ENCODE measurements at places on chromosomes 5 and 9.
A peak's percentile ranks its signal among the peaks of the same experiment; 100 is the strongest.

- no peak for DNase-seq
Observed at GRCh38 chr9:136022731-136023409, 61.7 kb upstream of the UBAC1 start.

- DNase-seq: no peak
Observed at GRCh38 chr9:124188331-124189110, 69.2 kb upstream of the NEK6 start.

- no peak for DNase-seq
Observed at GRCh38 chr5:40046792-40047191, 622.0 kb upstream of the DAB2 start.

DNA sequence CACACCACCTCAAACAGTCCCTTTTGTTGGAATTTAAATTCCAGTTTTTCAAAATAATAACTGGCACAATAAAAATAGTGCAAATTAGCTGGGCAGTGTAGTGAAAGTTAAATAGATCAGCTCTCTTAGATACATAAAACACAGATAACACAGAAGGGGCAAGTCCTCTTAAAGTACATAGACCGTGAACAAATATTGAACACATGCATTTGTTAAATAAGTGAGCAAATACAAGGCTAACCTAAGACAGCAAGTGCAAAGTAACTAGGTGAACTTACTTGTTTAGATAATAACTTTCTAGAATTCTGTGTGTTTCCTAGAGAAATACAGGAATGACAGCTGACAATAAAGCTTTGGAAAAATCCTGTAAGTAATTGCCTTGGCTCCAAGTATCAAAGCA lies 280.1 kb downstream of the DOCK8 start:
- DNase-seq: no peak

- DNase-seq: no peak
Observed at GRCh38 chr5:67031057-67031443, 165.5 kb downstream of the CD180 start.

DNA sequence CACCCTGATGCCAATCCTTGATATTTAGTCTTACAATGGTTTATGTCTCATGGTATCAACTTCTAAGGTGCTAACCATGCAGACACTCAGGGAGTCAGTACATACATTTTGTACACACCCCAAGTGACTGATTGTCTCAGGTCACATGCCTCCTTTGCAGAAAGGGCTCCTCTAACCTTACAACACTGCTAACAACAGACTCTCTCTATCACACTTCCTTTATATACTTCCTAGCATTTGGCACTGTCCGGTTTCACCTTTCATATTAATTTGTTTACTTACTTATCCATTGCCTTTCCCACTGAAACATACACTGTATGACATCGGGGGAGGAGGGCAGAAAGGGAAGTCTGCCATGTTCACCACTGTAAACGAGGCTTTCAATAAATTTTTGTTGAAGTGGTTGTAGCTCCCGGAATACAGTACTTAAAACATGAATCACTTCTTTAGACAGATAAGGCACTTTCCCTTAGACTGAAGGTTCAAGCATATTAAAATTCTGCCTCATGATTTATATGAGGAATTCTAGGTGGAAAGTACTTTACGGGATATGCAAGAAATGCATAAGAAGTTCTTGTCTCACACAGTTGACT lies 20.6 kb downstream of the EMB start:
- DNase-seq: no peak

DNA sequence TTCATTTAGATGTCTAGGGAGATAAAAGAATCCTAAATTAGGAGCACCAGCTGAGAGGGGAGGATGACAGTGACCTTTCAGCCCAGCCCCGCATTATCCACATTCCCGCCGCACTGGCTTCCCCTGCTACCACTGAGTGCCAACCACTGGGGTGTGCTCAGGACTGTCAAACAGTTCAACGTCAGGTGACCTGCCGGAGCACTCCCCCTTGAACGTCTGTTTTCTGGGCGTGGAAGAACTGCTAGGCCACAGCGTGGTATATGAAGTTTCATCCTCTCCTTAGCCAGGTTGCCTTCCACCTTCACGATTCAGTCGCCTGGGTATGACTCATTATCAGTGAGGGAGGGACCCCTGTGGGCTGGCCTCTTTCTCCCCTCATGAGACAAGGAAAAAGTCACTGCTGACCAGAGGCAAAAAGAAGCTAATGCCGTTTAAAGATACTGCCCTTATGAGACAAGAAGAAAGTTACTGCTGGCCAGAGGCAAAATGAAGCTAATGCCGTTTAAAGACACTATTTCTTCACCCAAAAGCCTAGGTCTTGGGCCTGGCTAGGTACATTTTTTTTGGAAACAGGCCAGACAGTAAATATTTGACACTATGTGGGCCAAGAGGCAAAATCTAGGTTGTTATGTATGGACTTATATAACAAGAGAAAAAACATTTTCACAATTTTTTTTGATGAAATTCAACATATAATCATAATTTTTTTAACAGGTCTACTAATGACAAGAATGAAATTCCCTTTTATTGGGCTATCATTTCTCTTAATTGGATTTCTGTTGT lies 4.6 kb downstream of the NMRK1 start:
- no peak for DNase-seq

- no peak for DNase-seq
Observed at GRCh38 chr9:6793203-6793602, 35.4 kb downstream of the KDM4C start.

- no peak for DNase-seq
Observed at GRCh38 chr9:119043996-119044395, 325.2 kb downstream of the BRINP1 start.

GRCh38 chr5:95241635-95242034 lies 43.3 kb downstream of the MCTP1 start:
- DNase-seq: no peak

- no peak for DNase-seq
Observed at GRCh38 chr9:78406146-78406545, 109.2 kb downstream of the PSAT1 start.

DNA sequence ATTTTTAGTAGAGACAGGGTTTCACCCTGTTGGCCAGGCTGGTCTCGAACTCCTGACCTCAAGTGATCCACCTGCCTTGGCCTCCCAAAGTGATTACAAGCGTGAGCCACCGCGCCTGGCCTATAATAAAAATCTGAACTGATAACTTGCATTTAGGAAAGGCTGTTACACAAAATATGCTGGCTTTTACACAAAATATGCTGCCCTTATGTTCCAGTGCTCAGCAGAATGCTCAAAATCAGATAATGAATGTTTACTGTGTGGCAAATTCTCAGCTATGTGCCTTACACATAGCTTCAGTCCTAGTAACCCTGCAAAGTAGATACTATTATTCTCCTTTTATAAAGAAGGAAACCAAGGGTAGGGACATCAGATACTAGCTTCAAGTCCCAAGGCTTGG lies 141.3 kb upstream of the MSX2 start:
- no peak for DNase-seq

GRCh38 chr5:160399402-160400353 lies at the start of gene FAM200C:
TSS of gene FAM200C (minus strand) at chr5:160400054. CDS start at chr5:160395490, 4,564 bp downstream.
- peak; percentile 63 for DNase-seq

- DNase-seq: no peak
Observed at GRCh38 chr5:142816531-142817430, 46.6 kb downstream of the ARHGAP26 start.

DNA sequence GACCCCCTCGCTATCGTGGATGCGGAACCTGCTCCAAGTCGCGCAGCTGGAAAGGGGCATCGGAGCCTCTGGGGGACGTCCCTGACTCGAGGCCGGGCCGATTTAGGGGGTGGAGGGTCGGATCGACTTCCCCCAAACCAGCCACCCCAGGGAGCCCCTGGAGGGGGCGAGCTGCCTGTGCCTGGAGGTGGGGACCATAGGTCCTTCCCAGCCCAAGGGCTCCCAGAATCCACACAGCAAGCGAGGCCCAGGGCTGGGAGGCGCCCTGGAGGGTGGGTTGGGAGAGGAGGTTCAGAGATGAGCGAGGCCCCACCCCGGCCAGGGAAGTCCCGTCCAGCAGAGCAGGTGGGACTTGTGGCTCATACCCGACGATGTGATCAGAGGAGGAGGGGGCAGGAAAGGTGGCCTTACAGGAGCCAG lies 147.6 kb downstream of the GAPVD1 start:
- DNase-seq: no peak

- no peak for DNase-seq
Observed at GRCh38 chr5:33072726-33073125, 361.6 kb downstream of the NPR3 start.

DNA sequence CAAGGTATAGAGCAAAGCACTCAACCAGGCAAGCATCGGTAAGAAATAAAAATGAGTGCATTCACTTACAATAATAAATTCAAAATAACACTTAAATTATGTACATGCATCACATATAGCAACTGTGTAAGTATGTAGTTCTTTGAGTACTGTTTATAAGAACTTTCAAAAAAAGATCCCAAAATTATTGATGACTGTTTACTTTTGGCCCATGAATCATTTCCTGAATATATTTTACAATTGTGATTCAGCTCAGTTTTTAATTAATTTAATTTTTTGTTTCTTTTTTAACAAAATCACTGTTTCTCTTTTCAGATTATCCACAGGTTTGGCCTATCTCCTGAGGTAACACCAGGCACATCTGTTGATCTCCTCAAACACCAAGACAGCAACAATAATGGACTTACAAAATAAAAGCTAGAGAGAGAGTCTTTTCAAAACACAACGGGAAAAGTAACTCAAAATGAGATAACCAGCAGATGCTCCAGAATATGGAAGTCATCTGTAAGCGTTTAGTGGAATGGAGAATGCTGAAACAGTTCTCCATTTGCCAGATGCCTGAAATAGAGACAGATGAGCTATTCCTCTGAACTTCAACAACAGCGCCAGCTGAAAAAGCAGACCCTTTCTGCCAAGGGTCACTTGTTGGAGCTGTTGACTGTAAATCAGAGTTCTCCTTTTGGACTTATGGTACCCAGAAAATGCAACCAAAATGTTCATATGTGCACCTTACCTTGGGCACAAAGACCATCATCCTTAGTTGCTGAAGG lies 348.6 kb upstream of the RGMB start:
- DNase-seq: no peak

DNA sequence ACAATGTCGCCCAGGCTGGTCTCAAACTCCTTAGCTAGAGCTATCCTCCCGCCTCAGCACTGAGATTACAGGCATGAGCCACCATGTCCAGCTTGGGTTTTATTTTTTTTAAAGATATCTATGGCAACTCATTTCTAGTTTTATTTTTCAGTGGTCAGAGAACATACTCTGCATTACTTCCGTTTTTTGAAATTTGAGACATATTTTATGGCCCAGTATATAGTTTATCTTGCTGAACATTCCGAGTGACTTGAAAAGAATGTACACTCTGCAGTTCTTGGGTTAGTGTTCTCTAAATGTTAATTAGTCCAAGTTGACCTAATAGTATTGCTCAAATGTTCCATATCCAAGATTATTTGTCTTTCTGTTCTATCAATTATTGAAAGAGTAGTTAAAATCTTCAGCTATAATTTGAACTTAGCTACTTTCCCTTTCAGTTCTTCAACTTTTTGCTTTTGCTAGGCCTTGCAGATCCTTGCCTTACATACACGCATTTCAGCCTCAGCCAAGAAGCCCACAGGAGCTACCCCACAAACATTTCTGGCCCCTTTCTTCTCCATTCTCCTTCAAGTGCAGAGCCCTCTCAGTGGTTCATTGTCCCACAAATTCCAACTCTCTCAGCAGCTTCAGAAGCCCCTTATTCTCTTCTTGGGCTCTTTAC lies 22.3 kb upstream of the SNAPC3 start:
- no peak for DNase-seq

All from stimulated activated CD4-positive, alpha-beta T cell treated with anti-CD3 and anti-CD28 coated beads, Interleukin-4, amount 100 ng/mL, for 4 hours (primary cell).